GM12892 (cell line): ENCODE measurements at places on chromosomes 6 and 20.

DNA sequence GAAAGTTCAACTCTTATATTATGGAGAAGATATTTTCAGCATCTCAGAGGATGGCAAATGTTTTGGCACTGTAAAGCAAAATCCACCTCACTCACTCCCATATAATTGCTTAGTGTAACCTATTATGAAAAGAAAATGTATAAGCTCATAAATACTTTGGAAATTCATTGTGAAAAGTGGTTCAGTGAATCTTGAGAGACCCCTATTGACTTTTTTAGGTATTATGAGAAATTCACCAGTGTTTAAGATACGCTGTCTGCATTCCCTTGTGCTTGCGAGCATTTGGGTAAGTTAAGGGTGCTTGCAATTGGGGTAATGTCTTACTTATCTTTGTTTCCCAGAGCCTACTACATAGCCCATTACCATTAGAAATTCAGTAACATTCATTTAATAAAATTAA lies 66.3 kb upstream of the BMP5 start:
- DNase-seq, result no peak

DNA sequence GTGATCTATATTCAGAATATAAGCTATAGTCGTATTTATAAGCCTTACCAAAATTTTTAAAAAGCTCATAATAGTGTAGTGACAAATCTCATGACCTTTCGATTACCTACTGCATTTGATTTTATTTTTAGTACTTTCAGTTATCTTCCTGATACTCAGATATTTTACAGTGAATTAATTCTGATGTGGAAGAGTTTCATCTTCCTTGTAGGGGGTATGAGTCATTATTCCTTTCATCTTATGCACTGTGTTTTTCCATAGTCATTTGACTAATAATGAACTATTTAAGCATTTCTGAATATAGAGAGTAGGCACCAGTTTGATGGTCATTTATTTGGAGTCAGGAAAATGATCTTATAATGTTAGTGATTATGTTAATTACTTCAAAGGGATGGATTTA lies 36.4 kb downstream of the HDGFL1 start:
- no peak for DNase-seq

GRCh38 chr6:70107852-70108629 lies 194.8 kb downstream of the COL9A1 start:
- DNase-seq, result no peak

DNA sequence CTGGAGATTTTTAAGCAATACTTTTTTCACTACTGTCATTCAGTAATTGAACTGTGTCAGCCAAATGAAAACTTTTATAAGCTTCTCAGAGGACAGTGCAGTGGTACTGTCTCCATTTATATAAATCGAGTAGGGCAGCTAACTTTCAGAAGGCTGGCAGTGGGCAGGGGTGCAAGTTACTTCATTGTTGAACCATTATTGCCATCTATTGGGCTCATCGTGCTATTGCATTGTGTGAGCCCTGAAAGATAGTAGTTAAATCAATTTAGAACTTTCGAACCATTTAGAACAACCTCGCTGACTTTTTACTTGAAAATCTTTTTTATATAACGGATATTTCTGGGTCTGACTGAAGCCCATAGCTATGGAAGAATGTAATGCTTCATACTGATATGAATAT lies 347.8 kb upstream of the PLCB4 start:
- DNase-seq, result no peak

DNA sequence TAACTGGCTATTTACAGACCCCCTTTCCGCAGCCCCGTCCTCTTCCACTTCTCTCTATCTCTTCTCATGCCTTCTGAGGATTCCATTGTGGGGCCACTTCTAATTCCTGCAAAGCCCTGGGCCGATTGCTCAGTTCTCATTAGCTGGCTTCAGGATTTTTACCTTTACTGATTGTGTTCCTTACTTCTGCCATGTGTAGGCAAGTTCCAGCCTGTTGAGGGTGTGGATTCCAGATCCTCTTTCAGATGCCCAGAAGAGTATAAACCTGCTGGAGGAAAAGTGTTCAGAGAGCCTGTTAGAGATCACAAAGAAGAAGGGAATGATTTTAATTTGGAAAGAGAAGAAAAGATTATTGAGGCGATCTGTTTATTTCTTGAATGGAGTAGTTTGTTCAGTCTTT lies 5.4 kb downstream of the DSE start:
- DNase-seq, result no peak

DNA sequence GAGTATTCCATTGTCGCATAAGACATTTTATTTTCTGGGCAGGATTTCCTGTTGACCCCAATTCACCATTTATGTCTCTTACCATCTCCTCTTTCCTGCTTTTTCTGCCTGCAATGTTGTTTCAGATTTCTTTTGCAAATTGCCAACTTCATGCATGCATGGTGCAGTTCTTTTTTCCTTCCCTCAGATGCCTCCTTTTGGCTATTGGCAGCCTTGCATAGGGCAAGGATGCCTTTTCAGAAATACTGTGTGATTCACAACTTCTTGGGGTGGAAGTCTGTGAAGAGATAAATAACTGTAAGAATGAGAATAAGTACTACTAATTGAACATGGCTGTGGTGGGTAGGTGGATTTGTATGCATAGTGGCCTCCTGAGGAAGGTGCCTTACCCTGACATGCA lies 116.7 kb downstream of the SOX4 start:
- no peak for DNase-seq
